ENCODE measurements at places on chromosomes 16 and 17.

DNA sequence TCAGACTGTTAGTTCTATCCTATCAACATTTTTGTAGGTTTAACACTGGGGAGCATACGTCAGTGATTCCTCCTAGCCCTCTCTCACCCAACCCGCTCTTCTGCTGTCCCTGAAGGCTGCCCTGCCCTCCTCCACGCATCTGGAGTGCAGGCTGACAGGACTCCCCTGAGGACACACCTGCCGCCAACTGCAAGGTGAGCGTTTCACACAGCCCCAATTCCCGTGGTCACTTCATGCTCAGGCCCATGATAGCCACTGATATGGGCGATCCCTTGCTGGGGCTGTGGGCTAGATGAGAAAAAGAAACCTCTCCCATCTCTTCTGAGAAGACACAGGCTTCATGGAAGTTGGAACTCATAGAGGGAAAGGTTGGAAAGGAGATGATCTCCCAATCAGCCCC lies 91.0 kb downstream of the KCNJ12 start:
- DNase-seq, result no peak

GRCh38 chr17:2400474-2400866 lies 390 bp downstream of the MNT start:
- no peak for DNase-seq

GRCh38 chr17:41987642-41988041 lies 21.0 kb downstream of the CNP start:
- no peak for DNase-seq

GRCh38 chr17:80220736-80221215 lies 549 bp downstream of the SLC26A11 start:
- DNase-seq, result no peak

DNA sequence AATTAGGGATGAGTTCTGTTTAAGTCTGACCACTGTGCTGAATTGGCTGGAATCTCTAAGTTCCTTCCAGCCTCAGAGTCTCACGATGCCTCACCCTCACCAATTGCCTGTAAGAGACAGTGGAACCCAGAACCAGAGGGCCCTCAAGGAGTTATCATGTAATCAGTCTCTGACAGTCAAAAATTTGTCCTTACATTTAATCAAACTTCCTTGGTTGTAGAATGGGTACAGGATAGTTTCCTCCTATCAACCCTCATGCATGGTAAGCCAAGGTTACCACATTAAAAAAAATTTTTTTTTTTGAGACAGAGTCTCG lies 83.2 kb downstream of the CDK5R1 start:
- no peak for DNase-seq

All from SK-N-MC (cell line).